ENCODE measurements at places on chromosomes 4 and X.

DNA sequence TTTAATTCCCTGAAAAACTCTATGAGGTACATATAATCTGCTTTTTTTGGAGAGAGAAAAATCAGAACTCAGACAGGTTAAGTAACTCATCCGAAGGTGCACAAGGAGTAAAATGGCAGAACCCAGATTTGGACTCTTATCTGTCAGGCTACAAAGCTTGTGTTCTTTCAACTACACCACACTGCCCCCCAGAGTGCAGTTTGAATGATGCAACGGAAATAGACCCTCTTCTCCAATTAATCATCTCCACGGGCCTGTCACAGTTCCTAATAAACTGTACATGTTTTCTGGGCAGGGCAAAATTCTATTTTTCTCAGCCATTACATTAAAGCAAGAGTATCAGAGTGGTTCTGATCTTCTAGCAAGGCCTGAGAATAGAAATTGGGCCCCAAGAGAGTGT, 35.3 kb upstream of the DCX start:
- DNase-seq = peak; percentile 59

DNA sequence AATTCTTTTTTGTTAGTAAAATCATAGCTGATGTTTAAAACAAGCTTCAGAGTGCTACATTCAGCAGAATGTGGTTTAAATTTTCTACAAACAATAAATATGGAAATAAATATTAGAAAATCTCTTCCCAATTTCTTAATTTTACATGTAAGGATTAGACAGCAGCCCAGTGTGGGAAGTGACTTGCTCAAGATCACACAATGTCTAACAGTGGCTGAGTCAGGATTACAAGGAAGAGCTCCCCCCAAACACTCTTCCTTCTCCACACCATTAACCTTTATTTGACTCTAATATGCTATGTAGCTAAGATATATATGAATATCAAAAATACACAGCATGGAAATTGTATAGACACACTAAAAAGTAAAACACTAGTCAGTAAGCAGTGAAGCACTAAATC, 59.5 kb downstream of the SLC10A7 start:
- no peak for DNase-seq

GRCh38 chr4:101277671-101278070, 69.7 kb downstream of the PPP3CA start:
- DNase-seq = no peak

GRCh38 chr4:3858765-3859388, 92.7 kb downstream of the ADRA2C start:
- DNase-seq = no peak

- DNase-seq = no peak
Measured at GRCh38 chr4:65954416-65954815, 284.1 kb upstream of the EPHA5 start.

DNA sequence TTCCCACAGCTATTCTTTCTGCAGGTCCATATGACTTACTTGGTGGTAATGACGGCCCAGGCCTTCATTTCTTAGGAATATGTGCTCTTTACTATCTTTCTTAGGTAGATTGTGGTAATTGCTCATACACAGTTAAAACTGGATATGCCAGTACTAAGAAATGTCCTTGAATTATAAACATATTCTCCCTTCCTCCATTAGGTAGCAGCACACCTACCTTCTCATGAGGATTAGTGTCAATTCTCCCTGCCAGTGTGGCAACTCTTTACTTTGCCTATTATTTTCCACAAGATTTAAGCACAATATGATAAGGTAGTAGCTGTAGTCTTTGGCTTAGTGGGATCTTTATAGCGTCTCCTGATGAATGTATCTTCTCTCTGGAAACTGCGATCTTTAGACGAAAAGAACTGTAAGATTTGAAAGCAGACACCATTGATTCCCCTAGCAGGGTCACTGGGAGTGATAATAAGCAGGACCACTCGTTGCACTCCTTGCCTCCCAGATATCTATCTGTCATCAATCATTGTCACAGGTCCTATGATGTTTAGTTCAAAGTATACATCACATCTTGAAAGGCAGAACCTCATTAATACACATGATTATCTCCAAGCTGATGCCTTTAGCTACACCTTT, 1240.7 kb downstream of the C4orf33 start:
- no peak for DNase-seq

- DNase-seq = no peak
Measured at GRCh38 chr4:81512757-81513501, 41.2 kb upstream of the RASGEF1B start.

GRCh38 chr4:89957046-89957926, 62.6 kb downstream of the MMRN1 start:
- DNase-seq = peak; percentile 10

DNA sequence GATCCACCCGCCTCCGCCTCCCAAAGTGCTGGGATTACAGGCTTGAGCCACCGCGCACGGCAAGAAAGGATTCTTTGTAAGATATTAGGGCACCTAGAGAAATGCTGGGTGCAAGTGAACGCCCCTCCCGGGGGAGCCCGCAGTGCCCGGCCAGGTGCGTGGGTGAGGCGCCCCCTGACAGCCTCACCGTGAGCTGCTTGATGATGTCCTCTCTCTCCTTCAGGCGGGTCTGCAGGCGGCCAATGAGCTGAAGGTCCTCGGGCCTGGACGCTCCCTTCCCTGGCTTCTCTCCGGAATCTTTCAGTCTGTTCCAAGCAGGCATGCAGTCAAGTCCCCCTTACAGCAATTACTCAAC, 21.9 kb downstream of the MED28 start:
- DNase-seq = no peak

- DNase-seq = no peak
Measured at GRCh38 chr4:8318509-8318908, 49.0 kb downstream of the HTRA3 start.

DNA sequence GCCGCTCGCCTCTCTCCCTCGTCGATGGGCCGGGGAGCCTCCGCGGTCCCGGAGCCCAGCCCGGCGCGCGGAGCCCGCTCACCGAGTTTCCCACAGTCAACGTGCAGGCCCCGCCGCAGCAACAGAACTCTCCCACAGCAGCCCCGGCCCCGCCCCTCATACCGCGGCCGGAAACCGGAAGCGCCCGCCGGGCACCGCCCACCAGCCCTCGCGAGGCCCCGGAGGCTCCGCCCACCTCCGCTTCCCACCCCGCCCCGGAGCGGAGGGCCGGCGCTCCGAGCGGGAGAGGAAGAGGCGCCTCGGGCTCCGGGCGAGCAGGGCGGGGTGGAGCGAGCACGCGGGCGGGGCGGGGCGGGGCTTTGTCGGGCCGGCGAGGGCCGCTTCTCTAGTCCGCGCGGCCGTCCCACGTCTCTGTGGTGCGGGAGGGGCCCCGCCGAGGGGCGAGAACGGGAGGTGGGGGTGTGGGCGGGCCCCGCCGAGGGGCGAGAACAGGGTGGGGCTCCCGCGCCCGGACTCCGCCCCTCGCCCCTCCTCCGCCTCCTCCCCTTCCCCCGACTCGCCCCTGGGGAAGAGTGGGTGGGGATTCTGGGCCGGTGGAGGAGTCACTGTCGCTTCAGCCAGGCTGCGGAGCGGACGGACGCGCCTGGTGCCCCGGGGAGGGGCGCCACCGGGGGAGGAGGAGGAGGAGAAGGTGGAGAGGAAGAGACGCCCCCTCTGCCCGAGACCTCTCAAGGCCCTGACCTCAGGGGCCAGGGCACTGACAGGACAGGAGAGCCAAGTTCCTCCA, at the start of the genes ABCD1 and BCAP31:
Gene ABCD1 (plus strand): TSS at position 605 of the 787 bp plus-strand sequence. CDS start 411 bp downstream, outside the sequence.
Gene BCAP31 (minus strand): TSS at position 136 of the 787 bp plus-strand sequence. CDS start 1,143 bp downstream, outside the sequence.
- DNase-seq = peak; percentile 97

- peak; percentile 79 for DNase-seq
Measured at GRCh38 chrX:130826249-130826648, 76.8 kb downstream of the ENOX2 start.

GRCh38 chrX:150683536-150684146, 9.6 kb upstream of the MTMR1 start:
- no peak for DNase-seq

DNA sequence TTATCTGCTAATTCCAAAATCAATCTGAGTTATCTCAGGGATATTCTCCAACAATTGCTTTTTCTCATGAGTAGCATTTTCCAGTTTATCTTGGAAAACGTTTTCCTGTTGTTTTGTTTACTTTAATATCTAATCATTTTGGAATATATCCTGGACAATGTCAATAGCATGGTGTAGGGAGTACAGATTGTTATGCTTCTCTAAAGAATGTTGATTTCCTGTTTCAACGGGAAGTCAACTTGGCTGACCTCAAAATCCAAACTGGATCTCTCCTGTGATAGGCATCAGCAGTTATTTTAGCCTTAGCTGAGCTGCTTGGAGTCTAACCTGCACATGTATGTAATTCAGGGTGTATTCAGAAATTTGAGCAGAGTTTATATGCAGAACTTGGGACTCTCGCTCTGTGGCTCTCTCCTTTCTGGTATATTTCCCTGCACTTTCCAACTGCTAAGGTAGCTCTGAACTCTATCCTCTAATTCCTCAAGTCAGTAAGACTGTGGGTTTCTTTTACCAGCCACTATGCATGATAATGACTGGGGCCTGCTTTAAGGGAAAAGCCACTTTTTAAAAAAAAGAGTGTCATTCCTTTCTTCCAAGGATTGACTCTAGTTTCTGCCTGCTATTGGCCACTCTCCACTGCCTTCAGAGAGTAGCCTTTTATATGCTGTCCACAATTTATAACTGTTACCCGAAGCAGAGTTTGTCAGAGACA, 7.7 kb downstream of the PRSS48 start:
- DNase-seq = no peak

DNA sequence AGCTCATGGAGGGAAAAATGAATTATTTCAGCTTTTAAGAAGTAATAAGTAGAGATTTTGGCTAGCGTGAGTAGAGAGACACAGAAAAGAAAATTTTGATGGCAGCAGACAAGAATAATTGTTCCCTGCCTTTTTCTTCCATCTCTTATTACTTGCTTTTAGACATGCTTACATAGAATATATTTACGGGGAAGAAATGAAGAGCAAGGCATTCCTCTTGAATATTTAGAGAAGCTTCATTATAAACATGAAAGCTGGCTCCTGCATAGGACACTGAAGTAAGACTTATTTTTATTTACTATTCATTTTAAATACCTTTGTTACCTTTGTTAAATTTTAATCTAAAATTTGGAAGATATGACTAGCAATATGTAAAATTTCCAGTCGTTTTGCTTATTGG, 32.2 kb downstream of the DCK start:
- DNase-seq = no peak

- no peak for DNase-seq
Measured at GRCh38 chr4:153137677-153138630, 66.3 kb upstream of the TRIM2 start.

Data from NCI-H1417 (cell line).